ENCODE measurements at places on chromosomes 6 and 20. TPM values are rescaled to one million over a fixed set of nuclear protein-coding genes. Genes with fewer than 3 reads are reported as not detected.

Gene IRF4
- total RNA-seq = 0.25 TPM

Gene MEI4
- total RNA-seq = not detected

Gene CNR1
- total RNA-seq = 1.9 TPM

Gene LRRC73
- total RNA-seq = 0.71 TPM

Gene PPIL6
- 2.9 TPM for total RNA-seq

Gene PPP1R16B
- 0.08 TPM for total RNA-seq

Gene DLL1
- total RNA-seq = 0.33 TPM

Gene SIRPB1
- total RNA-seq = 0.43 TPM

Gene ZBTB12
- 3.9 TPM for total RNA-seq

Gene SGK1
- 133 TPM for total RNA-seq

Gene SLC32A1
- total RNA-seq = not detected

Gene HLA-G
- total RNA-seq = not detected

Gene C20orf204
- 0.32 TPM for total RNA-seq

Gene BANF2
- total RNA-seq = not detected

Gene CRISP2
- not detected for total RNA-seq

Gene ADGRG6
- 43.1 TPM for total RNA-seq

Gene AAR2
- total RNA-seq = 42.9 TPM

Gene SLC17A3
- 1.1 TPM for total RNA-seq

Gene APOBEC2
- total RNA-seq = not detected

Gene PRICKLE4
- total RNA-seq = 1.2 TPM

Gene GCNT2
- total RNA-seq = 6.0 TPM

Gene KCNK15
- 0.59 TPM for total RNA-seq

Gene FUT9
- not detected for total RNA-seq

Gene LY86
- not detected for total RNA-seq

Gene HLA-DPB1
- not detected for total RNA-seq

Gene DTNBP1
- 12.0 TPM for total RNA-seq

Gene NHSL1
- 3.4 TPM for total RNA-seq

Gene DDX27
- total RNA-seq = 57.8 TPM

Gene KATNA1
- total RNA-seq = 10.3 TPM

Gene INSM1
- total RNA-seq = not detected

Gene CHRNA4
- 0.35 TPM for total RNA-seq

Gene CCN5
- 27.9 TPM for total RNA-seq

Gene LGSN
- total RNA-seq = 2.0 TPM

Gene PPP1R14C
- total RNA-seq = 2.8 TPM

Gene CST4
- total RNA-seq = not detected

Gene ARFGAP1
- 62.5 TPM for total RNA-seq

Gene IER3
- total RNA-seq = 52.8 TPM

Gene OR2J3
- total RNA-seq = not detected

Gene TFAP2A
- total RNA-seq = 9.3 TPM

Gene POM121L2
- total RNA-seq = not detected

Gene COL9A1
- total RNA-seq = not detected

Gene MROH8
- total RNA-seq = 1.3 TPM

Gene MUC21
- not detected for total RNA-seq

Gene EYS
- total RNA-seq = 0.02 TPM

Data from A549 treated with Hydrocortisone at 1 μM for 4 hours (cell line).